Nephron progenitor cell (in vitro differentiated cells): ENCODE measurements at places on chromosomes 6 and 20.

DNA sequence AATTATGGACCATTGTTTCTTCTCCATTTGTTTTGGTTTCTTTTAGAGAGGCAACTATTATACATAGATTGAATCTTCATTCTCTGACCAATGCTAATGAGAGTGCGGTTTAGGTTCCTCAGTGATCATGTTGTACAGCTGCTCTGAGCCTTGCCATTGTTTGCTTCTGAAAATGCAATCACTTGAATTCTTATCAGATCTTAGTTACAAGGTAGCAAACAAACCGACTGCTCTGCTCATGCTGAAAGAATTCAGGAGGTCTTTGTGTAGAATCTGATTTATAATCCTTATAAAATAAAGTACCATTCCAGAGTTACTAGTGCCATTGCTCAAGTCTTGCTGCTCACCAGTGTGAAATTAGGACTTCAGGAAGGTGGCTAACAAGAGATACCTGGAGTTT is 569.1 kb upstream of the ID4 start:
- DNase-seq, result no peak

GRCh38 chr20:64238115-64238825 is 17.3 kb upstream of the PCMTD2 start:
- no peak for DNase-seq

GRCh38 chr6:41509580-41509979 is 36.6 kb upstream of the FOXP4 start:
- DNase-seq, result peak; percentile 43

GRCh38 chr20:41279546-41280225 is 37.8 kb downstream of the ZHX3 start:
- no peak for DNase-seq

GRCh38 chr6:133128191-133128590 is 113.0 kb upstream of the EYA4 start:
- DNase-seq, result no peak

DNA sequence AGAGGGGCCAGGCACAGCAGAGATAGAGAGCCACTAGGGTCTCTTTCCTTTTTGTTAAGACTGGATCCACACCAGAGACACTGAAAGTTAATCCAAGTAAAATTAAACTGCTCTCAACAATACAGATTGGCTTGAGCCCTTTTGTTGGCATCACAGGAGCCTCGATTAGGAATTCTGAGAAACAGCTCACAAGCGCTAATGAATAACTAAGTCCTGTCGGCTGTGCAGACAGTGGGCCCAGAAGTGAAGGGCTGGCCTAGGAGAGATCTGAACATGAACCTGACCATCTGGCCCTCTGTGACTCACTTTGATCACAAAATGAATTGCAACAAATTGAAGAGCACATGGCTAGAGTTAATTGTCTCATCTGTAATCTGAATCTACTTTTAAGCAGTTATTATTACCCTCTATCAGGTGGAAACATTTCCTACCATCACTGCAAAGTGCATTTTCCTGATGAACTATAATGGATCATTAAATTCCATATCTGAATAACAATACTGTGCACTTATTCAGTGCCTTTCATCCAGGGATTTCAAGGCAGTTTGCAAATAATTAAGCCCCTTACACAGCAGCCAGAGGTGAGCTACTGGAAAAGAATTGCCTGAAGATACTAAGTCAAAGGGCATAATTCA is 3.2 kb downstream of the BACH2 start:
- DNase-seq, result no peak

DNA sequence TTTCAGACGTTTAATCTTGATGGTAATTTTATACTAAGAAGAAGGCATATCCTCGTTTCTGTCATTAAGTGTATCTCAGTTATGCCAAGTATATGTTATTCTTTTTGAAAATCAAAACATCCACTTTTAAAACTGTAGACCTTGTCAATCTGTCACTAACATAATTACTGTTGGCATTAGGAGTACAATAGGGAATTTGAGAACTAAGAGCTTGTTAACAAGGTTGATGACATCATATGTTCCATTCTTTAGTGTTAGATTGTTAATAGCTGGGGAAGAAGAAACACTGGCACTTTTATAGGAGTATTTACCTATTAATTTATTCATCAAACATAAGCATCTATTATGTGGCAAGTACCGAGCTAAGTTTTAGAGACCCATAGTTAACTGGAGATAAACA is 76.2 kb downstream of the MAP3K4 start:
- no peak for DNase-seq
